ENCODE measurements at places on chromosomes 1 and 21.

DNA sequence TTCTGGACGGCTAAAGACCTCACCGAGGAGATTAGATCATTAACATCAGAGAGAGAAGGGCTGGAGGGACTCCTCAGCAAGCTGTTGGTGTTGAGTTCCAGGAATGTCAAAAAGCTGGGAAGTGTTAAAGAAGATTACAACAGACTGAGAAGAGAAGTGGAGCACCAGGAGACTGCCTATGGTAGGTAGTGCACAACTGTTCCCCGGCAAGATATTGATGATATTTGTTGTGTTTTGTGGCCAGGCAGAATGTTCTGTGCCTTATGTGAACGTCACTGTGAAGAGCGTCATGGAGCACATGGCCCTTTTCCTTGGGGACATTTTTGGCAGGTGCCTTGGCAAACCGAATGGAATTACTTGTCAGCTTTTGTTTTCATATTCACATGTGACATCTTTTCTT, 191.7 kb downstream of the DISC1 start:
- DNase-seq, result no peak

DNA sequence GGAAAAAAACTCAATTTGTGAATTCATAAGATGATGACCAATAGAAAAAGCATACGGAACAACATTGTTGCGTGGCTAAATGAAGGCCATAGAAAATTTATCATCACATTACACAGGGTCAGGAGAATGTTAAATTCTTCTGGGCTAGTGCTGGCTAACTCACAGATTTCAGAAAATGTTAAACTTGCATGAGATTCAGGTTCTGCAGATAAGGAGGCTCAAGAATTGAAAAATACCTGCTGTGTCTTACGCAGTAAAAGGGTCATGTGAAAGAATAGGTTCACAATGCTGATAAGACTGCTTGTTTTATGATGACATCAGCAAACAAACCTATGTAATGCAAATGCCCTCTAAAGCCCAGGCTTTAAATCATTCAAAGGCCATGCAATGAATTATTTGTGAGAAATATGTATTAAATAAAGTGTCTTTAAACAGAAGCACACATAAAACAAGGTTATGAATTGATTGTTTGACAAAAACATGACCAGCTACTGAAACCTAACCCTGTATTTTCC, 378.8 kb downstream of the USP25 start:
- no peak for DNase-seq

DNA sequence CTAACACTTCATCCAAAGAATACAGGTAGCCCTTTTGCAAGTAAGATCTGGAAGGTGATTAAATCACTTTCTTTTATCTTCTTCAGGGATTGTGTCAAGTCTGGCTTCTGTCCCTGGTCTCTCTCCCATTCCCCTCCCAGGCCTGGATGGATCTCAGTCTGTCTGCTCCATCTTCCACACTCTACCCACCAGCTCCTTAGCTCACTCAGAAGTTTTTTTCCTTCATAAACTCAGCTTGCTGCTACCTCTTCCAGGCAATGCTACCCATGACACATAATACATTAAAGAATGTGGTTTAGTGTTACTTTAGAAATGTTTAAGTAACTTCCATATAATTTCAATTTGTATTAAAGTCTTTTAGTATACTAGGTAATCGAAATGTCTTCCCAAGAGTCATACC, 133.1 kb downstream of the AKT3 start:
- DNase-seq, result no peak

GRCh38 chr21:33196941-33197374, 32.8 kb upstream of the IFNAR2 start:
- peak; percentile 81 for DNase-seq

- DNase-seq, result no peak
Observed at GRCh38 chr1:41023279-41023990, 1.9 kb upstream of the SLFNL1 start.

DNA sequence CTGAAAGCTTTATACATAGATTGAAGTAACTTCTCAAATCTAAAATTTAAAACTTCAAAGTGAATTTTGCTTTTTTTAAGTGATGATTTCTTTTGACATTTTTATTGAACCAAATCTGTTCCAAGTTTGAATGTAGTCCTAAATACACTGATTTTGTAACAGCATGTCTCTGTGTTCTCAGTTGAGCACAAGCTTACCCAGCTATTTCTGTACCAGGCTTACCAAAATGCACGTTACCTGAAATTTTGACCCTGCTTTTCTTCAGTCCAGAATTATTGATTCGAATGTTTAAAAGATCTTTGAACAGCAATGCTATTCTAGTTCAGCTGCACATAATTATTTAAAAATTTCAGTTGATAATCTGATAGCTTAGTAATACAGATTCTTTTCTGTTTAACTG, 25.6 kb downstream of the AGO4 start:
- no peak for DNase-seq

DNA sequence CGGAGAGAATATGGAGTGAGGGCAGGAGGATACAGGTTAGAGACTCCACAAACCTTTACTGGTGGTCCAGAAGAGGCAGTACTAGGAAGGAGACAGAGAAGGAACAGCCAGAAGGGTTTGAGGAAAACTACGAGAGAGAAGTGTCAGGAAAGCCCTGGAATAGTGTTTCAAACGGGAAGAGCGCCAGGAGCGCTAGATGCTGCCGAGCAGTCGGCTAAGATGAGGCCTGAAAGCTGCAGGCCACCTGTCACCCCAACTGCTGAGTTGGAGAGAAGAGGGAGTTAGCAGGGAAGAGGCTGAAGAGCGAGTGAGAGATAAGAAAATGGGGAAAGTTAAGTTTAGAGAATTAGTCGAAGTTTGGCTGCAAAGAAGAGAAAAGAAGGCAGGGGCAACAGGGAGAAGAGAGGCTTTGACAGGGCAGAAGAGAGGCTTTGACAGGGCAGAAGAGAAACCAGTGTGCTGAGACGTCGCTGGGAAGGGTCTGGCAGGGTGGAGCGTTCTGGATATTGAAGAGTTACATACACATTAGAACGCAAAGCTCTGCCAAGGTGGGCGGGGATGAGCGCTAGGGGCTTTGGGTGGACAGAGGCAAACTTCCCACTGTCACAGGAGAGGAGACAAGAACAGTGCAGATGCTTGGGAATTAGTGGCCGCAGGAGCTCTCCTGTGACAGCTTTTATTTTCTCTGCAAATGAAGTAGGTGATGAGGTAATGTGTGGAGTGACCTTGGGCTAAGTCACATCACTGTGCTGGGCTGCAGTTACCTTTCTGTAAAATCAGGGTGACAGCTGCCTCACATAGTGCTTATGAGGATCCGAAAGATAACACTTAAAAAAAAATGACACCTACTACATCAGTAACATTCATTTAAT, 31.2 kb downstream of the PCSK9 start:
- DNase-seq, result no peak

DNA sequence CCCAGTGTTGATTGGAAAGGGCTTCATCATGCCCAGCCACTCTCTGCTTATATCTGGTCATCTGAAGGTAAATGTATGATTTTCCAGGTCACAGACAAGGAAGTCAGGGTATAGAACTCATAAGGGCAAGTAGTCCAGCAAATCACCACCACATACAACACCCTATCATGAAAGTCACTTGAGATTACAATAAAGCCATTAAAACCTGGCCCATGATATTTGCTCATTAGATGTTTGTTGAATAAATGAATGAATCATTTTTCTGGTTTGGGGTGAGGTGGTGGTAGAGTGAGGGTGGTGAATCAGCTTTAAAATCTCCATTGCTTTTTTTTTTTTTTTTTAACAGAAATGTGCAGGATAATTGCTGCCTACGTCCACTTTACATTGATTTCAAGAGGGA, 91.9 kb downstream of the TGFB2 start:
- DNase-seq, result no peak

DNA sequence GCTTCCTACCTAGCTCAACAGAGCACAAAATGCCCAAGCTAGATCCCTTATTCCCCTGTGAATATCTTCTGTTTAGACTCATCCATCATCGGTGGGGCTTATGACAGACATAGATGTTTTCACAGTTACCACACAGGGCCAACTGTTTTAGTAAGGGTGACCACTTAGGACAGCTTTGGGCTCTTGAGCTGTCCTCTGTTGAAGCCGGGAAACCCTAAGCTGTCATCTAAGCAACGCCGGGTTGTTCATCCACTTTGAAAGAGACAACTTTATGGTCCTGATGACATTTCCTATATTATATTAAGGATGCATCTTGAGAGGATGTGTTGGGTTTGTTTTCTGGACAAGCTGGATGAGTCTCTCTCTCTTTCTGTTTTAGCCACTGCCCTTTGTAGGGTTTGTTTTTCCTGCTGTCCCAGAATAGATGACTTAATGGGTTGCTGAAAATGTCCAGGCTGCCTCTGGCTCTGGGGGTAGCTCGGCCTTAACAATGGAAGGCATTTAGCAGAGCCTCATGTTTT, 110.5 kb upstream of the UBE2U start:
- no peak for DNase-seq

- DNase-seq, result no peak
Observed at GRCh38 chr21:9753943-9754342, 767.4 kb upstream of the TPTE start.

- no peak for DNase-seq
Observed at GRCh38 chr21:35838987-35839763, 221.2 kb downstream of the SETD4 start.

DNA sequence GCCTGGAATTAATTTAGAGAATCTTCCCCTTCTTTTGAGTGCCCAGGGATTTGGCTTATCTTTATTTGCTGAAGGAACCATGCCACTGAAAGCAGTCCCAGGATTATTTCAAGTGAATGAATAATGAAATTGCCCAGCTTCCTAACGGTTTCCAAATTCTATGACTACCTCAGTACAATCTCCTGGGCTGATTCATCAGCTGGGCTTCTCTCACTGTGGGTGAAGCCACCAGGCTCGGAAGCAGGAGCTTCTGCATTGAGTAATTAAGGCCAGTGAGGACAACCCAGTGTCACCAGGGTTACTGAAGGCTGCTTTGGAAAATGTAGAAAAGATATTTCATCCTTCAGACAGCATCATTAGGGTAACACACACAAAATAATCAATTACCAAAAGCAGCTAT, 169.8 kb downstream of the DAB1 start:
- no peak for DNase-seq

DNA sequence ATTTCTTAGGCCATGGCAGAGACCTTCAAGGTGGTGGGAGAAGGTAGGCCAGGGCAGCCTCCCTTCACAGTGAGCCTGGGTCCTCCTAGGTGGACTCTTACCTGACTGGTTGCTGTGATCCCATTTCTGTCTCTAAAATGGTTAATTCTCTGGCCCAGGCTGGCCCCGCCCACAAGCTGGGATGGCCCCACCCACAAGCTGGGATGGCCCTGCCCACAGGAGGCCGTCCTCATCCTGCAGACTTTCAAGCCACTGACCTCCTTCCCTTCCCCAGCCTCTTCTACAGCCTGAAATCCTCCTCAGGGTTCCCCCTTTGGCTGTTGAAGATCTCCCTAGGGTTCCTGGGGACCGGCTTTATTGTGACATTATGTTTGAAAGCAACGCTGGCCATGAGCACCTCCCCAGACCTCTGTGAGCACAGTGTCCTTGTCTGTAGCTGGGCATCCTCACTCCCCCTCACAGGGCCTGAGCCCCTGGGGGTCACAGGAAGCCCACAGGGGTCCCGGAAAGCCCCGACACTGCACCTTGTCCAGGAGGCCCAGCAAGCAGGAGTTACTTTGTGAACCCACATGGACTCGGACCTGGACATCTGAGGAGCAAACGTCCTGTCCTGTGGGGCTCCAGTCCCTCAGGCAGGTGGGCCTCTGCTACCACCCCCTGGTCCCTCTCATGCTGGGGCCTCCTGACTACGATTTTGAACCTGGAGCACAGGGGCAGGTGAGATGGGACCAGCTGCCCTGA, 621.7 kb downstream of the MATN1 start:
- DNase-seq, result no peak

DNA sequence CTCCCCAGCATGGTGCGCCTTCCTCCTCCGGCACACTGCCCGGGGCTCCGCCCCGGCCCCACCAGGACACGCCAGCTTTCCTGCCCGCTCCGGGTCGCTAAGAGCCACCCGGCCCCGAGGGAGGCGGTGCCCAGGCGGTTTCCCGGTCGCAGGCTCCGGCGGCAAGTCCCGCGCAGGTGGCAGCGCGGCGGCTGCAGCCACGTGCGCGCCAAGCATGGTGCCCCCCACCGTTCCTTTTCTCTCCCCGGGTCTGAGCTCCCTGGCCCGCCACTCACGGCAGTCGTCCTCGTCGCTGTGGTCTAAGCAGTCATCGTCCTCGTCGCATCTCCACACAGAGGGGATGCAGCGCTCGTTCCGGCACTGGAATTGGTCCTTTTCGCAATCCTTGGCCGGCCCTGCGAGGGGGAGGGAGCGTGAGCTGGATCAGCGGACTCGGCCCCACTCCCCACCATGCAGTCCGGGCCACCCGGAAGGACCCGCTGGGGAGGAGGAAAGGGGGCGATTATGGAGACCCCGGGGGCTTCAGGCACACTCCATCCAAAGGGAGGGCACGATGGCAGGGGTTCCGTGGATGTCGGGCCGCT, 1.2 kb downstream of the LRP8 start:
- no peak for DNase-seq

DNA sequence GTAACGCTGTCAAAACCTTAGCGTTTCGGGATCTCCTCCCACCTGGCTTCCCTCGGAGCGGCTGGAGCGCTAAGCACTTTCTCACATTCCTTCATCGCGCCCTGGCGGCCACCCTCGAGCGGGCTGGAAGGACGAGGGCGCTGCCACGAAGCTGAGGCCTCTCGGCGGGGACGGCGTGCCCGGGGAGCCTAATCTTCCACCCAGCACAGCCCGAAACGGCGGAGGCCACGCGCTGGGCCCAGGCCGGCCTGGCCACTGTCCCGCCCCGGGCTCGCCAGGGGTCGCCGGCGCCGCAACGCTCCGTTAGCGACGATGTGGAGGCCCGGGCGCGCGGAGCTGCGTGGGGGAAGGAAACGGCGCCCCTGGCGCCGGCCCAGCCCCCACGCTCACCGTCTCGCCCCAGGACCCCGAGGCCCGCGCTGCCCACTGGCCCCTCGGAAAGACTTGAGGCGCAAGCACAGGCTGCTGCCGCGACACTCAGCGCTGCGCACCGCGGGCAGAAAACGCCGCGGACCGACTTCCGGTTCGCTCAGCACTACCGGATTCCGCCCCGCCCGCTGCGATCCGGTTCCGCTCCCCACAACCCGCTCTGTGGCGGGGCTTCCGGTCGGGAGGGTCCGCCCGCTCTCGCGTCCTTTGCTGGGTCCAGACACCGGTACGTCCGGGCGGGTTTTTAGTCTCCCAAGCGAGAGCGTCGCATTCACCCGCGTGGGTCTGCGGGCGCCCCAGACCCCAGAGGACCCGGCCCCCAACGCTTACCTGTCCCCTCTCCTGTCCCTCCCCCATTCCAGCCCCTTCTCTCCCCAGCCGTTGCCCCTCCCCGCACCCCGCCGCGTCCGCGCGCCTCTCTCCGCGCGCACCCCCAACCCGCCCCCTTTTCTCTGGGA, at the start of gene YBEY:
TSS of gene YBEY (plus strand) at position 582 of the 887 bp plus-strand sequence. CDS start 572 bp downstream, outside the sequence.
- peak; percentile 88 for DNase-seq

DNA sequence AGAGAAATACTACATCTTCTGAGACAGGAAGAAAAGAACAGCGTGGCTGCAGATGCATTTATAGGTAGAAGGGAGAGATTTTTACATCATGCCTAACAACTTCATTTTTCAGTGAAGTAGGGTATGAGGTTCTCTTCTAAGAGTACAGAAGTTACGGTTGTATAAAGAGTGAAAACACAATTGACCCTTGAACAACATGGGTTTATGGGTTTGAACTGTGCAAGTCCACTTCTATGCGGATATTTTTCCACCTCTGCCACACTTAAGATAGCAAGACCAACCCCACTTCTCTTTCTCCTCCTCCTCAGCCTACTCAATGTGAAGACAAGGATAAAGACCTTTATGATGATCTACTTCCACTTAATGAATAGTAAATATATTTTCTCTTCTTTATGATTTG, 64.5 kb downstream of the RPAP2 start:
- no peak for DNase-seq

GRCh38 chr1:47579809-47580208, 142.0 kb downstream of the FOXD2 start:
- DNase-seq, result no peak

GRCh38 chr21:34795548-34796180, 126.9 kb downstream of the CLIC6 start:
- DNase-seq, result no peak
